ENCODE measurements at places on chromosomes 16 and 17.
A peak's percentile ranks its signal among the peaks of the same experiment; 100 is the strongest.

DNA sequence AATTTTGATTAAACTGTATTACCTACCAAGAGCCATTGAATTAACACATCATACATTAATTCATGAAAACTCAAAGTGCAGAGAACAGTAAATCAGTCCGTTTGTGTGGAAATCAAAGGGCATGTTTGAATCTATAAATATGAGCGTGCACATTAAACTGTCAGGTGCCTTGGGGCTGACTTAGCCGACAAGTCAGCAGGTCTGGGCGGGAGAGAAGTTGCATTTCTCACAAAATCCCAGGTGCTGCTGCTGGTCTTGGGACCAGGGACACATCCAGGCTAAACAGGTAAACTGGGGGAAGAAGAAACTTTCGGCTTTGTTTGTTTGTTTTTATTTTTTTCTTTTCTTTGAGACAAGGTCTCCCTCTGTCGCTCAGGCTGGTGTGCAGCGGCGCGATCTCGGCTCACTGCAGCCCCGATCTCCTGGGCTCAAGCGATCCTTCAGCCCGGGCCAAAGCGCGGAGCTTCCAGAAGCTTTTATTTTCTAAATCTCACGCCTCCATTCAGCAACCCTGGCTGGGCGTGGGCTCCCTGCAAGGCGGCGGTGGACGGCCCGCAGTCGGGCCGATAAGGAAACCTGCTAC is 213.9 kb downstream of the MRTFB start:
- peak; percentile 77 for DNase-seq

DNA sequence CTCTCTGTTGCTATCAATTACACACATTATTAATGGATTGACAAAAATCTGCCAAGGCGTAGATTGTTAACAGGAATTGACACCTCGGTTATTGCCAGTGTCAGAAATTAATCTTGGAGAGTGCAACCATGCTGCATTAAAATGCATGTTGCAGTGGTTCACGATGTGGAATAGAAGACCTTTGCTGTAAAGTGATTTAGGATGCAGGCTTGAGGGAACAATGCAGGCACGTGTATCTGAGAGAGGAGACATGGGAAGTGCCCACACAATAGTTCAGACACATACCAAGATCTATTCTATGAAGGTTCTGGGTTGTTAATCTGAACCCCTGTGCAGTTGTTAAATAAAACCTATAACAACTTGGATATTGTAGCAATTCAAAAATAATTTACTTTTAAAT is 1032.8 kb upstream of the CDH8 start:
- no peak for DNase-seq

DNA sequence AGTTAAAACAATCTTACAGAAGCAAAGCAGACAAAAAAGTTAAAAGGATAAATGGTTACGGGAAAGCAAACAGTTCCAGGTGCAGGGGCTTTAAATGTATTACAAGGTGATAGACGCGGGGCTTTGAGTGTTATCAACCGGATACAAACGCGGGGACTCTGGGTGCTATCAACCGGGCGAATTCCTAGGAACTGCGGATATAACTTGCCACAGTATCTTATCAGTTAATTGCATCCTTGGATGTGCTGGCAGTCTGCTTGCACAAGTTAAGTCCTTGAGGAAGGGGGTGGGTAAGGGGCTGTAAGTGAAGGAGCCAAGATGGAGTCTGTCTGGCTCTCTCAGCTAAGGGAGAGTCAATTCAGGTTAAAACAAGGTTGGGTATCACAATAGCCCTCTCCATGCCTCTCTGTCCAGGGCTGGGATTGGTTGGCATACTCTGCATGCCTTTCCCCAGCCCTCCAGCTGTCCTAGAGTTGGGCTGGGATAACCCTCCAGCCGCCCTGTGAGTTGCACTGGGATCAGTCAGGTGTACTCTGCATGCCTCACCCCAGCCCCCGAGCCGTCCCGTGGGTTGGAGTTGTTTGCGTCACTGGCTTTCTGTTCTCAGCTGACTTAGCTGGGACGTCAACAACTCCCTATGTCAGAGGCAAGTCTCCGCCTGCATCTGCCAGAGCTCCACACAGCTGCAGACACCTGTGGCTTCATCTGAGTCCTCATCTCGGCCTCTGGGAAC is 40.9 kb downstream of the TMEM235 start:
- no peak for DNase-seq

DNA sequence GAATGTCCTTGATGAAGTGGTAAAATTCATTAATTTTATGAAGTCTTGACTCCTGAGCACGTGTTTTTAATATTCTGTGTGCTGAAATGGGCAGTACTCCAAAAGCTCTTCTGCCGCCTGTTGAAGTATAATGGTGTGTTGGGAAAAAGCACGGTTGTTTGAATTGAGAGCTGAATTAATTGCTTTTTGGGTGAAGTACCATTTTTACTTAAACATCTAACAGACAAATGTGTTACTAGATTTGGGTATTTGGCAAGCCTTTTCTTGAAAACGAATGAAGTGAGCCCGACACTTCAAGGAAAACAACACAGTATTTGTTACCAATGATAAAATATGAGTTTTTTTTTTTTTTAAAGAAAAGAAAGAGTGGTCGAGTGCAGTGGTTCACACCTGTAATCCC is 22.5 kb downstream of the WWP2 start:
- DNase-seq: peak; percentile 40

- DNase-seq: peak; percentile 86
Measured at GRCh38 chr17:79892457-79893241, 53.4 kb upstream of the CBX4 start.

GRCh38 chr16:51152691-51153576 is 1.9 kb upstream of the SALL1 start:
- no peak for DNase-seq

DNA sequence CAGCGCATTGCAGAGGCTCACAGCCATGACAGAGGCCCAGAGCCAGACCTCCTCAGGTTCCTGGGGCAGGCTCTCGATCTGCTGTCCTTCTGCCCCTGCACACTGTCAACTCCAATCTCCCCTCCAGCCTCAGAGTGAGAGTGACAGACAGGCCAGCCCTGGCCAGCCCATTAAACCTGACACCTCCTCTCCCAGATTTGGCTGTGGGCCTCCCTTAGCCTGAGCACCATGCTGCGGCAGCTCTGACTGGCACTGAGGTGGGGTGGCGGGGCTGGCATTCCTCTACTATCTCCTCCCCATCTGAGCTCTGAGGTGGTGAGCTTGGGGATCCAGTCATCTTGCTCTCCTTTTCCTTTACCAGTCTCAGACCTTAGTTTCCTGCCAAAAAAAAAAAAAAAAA is 15.5 kb upstream of the C1QL1 start:
- no peak for DNase-seq

DNA sequence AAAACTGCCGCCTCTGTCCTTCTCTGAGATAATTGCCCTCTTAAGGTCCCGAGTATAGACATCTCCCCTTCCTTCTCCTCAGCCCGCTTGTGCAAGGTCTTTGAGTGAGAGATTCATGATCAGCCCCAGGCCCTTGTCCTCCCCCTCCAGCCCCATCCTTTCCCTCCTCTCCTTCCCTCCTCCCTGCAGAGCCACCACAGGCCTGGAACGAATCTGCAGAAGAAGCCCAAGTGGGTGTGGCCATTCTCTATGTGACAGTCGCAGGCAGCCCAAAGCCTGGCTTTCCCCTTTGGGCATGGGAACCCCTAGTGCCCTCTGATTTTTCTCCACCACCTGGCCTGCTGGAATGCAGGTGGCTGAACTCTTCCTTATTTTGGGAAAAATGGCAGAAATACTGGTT is 7.2 kb upstream of the NDRG4 start:
- DNase-seq: no peak

DNA sequence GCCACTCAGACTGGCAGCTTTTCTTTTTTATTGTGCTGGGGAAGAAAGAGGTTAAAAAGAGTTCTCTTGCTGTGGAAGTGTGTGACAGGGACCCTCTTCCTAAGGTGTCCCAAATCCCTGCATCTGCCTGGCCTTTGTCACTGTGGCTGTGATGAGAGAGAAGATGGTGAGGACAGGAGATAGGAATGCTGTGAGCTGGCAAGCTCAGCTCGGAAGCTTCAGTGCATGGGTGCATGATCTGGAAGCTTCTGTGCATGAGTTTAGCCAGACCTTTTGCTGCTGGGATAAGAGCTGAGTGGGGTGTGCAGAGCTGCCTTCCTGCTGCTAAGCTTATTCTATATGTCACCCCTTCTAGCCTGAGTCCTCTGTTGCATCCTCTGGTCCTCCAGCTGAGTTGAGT is 103.3 kb upstream of the CACNG3 start:
- DNase-seq: no peak

DNA sequence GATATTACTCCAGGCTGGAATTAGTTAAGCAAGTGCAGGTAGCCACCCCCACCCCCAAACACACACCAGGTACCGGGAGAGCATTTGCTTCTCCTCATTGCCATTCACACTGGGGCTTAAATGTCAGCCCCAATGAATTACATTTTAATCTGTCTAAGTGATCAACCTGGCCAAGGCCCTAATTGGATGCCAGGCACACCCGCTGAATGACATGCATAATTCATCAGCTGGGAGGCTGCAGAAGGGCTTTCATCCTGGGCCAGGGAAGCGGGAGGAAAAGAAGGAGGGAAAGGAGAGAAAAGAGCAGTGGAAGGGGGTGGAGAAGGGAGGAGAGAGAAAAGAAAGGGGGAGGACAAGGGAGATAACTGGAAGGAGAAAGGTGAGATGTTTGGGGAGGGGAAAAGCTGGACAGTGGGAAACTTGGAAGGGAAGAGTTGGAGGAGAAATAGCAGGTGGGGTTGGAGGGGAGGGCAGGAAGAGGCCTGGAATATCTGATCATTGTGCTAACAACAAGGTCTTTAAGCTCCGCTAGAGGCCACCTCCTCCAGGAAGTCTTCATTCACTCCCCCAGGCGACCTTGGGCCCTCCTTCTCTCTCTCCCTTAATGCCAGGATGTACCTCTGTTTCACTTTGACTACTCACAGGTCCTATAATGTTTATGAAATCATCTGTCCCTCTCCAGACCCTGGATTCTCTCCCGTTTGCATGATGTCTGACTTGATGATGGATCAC is 40.1 kb upstream of the CES5A start:
- DNase-seq: no peak

GRCh38 chr17:76441686-76442340 is 11.1 kb downstream of the UBE2O start:
- no peak for DNase-seq
